ENCODE measurements at places on chromosomes 2 and 18.

DNA sequence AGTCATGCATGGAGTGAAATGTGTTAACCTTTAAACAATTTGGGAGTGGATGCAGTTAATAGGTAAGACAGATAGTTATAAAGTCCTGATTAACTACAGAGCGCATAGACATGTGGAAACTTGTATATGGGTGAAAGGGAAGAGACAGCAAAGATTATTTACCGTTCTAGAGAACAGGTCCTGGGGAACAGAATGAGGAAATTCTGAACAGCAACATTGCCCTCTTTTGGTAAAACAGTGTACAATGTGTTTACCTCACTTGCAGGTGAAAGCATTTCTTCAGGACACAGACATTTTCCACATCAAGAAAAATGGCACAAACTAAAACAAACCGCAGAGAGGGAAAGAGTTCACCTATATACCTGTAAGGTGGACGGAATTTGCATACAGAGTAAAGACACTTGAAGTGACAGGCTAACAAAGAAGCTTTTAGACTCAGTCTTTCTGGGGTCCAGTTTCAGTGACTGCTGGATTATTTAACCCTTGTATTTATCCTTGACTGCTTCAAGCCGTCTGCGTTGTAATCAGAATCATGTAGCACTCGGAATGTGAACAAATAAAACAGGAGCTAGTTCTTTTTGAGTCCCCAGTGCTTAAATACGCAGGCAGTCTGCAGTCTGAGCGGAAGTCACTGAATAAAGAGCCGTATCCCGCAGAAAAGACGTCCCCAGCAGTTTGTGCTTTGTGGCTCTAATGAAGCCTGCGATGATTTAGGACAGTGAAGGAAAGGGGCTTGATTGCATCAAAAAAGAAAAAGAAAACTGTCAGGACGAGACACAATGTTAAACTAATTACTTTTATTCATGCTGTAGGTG lies 364.8 kb upstream of the GALNT5 start:
- DNase-seq = no peak

DNA sequence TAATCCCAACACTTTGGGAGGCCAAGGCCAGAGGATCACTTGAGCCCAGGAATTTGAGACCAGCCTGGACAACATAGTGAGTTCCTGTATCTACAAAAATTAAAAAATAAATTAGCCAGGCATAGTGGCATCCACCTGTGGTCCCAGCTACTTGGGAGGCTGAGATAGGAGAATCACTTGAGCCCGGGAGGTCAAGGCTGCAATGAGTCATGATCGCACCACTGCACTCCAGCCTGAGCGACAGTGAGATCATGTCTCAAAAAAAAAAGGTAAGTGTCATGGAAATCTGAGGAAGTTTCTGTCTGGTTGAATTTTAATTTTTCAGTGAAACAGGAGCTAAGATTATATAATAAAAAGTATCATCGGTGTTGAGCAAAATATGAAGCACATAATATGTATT lies 2.5 kb upstream of the C2orf15 start:
- no peak for DNase-seq

GRCh38 chr2:75041731-75042600 lies 83.5 kb downstream of the POLE4 start:
- DNase-seq = no peak

DNA sequence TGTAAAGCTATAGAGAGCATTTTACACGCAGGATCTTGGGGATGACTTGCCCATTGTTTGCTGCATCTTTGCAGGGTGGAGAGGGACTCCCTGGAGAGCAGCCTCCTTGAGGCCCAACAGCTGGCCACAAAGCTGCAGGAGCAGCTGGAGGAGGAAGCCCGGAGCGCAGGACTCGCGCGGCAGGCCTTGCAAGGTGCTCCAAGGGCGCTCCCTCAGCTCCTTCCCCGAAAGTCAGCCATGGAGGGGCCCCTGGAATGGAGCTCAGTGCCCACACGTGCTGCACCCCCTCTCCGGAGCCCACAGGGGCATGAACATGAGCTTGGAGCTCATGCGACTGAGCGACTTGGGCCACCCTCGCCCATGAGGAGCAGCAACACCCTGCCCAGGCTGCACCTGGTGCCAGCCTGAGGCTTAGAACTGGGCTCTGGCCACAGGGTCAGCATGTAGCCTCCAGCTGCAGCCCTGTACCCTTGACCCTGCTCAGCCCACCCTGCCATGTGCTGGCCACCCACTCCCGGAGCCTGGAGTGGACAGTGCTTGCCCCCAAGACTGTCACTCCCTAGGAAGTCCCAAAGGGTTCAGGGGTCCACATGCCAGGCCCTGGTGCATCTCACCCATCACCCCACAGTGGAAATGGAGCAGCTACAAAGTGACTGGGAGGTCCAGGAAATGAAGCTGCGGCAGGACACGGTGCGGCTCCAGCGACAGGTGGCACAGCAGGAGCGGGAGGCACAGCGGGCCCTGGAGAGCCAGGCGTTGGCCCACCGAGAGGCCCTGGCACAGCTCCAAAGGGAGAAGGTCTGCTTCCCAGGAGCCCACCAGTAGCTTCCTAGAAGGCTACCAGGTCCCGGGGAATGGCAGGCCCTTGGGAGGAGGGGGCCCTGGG lies 43.0 kb downstream of the CROCC2 start:
- DNase-seq = no peak

- no peak for DNase-seq
Observed at GRCh38 chr2:30486655-30487054, 39.6 kb downstream of the LCLAT1 start.

GRCh38 chr2:196144513-196145126 lies 26.8 kb downstream of the STK17B start:
- no peak for DNase-seq

DNA sequence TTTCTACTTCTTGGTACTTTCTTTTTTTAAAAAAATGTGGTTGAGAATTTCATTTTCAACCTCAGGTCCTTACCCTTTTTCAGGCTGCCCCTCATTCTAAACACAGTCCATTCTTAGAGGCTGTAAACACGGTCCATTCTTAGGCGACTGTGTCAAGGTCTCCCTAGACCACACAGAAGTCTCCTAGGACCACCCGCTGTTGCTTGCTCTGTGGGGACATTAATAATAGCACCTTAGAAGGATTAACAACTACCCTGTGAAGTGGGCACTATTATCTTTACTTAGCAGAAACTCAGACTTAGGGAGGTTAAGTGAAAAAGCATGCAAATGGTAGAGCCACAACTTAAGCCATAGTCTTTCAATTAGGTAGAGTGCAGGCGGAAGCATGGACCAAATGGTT lies 91.7 kb downstream of the RBMS1 start:
- DNase-seq = no peak

DNA sequence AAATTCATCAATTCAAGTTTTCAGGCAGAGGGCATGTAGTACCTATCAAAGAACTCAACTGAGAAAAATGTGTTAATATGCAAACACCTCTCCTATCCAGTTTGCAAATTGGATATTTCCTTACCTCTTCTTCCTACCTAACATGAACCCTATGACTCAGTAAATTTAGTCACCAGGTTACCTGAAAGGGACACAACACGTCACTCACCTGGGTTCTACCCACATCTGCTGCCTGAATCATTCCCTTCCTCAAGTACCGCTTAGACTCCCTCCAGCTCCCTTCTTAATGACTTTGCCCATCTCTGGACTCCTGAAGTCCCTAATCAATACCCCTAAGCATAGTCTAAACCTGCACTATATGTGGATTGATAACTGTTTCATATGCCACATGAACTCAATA lies 10.4 kb downstream of the ANKRD44 start:
- DNase-seq = no peak

GRCh38 chr2:53095227-53095626 lies 672.4 kb upstream of the CHAC2 start:
- no peak for DNase-seq

GRCh38 chr18:9466846-9467245 lies 8.5 kb upstream of the RALBP1 start:
- no peak for DNase-seq

GRCh38 chr2:10180229-10180628 lies 57.7 kb downstream of the RRM2 start:
- no peak for DNase-seq

DNA sequence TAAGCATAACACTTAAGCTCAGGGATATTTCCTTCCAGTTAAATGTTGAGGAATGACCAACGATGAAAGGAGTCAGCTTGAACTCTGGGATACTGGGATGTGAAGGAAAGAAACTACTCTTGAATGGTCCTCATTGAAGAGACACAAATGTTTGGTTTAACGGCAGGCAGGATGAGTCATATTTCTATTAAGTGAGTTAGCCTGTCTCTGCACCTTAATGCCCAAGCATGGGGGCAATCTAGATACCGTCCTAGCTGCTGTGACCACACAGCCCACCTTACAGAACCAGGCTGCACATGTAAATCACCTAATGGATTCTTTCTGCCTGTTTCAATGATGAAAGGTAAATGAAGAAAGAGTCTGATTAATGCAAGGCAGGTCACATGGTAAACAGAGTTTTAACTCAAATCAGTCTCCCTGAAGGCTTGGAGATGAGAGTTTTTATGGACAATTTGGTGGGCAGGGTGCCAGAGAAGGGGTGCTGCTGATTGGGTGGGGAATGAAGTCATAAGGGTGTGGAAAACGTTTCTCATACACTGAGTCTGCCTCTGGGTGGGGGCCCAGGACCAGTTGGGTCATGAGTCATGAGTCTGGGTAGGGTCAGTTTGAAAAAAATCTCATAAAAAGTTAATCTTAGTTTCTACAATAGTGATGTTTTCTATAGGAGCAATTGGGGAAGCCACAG lies 144.6 kb upstream of the MMADHC start:
- no peak for DNase-seq

- no peak for DNase-seq
Observed at GRCh38 chr2:164620873-164621763, at the start of gene GRB14. Gene GRB14 (minus strand): TSS chr2:164621482. CDS start chr2:164621309, 173 bp downstream.

DNA sequence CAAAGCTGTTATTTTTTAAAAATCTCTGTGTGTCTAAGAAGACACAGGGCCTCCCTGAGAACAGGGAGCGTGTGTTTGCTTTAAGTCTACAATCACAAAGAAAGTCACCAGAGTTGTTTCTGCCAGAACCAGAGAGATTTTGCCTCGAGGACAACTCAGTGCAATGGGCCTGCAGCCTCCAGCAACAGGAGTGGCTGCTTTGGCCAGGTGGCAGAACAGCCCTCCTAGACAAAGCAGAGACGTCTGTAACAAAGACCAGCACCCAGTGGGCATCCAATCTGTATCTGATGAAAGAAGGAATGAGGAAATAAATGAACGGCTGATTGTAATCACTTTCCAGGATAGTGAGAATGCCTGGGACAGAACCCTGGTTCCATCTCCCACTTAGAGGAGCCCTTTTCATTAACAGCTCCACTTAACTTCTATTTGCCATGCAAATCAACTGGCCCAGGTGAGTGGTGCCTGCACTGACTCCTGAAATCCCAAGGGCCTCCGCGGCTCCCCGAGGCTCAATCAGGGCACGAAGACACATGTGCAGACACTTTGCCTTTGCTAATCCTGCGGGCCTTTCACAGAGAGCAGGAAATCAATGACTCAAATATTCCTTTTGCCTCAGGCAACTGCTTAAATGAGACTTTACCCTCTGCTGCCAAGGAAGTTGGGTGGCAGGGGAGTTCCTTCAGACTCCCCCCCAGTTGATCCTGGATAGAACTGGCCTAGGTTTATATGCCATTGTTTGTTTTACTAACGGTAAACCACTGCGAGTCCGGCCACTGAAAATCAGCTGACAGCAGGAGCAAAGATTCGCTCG lies 146.5 kb downstream of the CABLES1 start:
- DNase-seq = no peak

DNA sequence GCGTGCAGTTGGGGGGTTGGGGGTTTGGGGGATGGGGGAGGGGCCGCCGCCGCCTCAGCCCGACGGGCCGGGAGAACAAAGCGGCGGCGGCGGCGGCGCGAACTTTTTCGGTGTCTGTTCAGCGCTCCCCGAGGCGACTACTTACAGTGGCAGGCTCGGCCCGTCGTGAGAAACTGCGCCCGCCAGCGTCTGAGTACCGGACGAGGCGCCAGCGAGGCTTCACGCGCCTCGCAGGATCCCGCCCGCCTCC lies 172 bp downstream of the PRKD3 start:
- no peak for DNase-seq

DNA sequence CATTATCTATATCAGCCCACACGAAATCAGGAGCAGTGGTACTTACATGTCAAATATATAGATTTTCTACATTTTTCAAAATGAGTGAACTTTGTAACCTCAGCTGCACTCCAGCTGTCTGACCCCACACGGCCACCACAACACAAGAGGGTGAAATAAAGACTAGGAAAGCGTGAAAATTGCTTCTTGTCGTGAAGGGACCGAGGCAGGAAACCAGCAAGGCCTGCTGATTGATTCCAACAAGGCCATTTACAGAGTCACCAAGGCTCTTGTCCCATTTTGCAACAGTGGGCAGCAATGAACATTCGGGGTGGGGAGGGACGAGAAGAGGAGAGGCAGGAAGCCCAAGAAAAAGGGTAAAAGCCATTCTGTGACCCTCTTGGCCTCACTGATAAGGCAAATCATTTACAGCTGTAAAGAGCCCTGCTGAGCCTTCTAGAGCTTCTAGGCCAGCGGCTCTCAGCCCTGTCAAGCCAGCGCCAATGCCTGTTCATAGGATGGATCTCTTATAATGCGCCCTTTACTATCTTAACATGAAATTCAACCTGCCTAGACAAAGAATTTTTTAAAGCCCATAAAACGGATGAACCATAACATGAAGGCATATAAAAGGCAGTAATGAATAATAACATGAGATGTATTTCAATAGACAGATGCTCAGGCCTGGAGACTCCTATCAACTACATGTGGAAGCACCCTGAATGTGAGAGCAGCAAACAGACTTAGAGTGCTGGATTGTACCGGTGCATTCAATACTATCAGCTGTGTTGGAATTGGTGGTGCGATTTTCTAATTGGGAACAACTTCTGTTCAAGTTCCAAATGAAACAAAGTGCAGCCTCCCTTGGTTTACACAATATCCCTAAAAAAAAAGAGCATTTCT lies 269.0 kb downstream of the CDCA7 start:
- DNase-seq = no peak

DNA sequence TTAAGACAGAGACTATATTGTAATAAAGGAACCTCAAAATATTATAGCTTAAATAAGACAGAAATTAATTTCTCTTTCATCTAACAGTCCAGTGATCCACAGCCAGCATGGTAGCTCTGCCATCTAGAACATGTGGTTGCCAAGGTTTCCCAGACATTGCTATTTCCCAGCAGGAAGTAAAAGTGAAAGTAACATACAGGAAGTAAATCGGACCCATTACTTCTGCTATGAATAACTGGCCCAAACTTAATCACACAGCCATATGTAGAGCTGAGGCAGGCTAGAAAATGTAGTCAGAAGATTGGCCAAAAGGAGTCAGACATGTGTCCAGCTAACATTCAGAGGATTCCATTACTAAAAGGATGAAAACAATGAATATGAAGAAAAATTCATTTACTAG lies 71.0 kb downstream of the NOL4 start:
- DNase-seq = no peak

- DNase-seq = no peak
Observed at GRCh38 chr2:190805843-190806242, 74.8 kb upstream of the GLS start.

DNA sequence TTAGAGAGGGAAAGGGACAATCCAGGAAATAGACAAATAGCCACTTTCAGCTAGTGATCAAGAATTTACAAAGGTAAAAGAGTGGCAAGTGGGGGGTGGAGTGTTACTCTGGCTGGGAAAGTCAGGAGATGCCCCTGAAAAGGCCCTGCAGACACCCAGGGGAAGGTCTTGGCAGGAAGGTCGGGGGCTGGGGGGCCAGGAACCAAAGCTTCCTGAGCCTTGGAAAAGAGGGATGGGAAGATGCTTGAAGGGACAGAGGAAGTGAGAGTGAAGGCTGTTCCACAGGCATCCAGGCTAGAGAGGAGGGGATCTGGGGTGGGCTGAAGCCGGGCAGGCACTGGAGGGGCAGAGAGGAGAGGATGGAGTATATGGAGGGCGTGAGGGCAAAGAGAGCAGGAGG lies 3.9 kb upstream of the TMEM37 start:
- DNase-seq = no peak

GRCh38 chr18:11909061-11909455 lies 941 bp upstream of the MPPE1 start:
- no peak for DNase-seq

Measured in non-pigmented ciliary epithelial cell (primary cell).